ENCODE measurements at places on chromosomes 4 and X.
A peak's percentile ranks its signal among the peaks of the same experiment; 100 is the strongest.

DNA sequence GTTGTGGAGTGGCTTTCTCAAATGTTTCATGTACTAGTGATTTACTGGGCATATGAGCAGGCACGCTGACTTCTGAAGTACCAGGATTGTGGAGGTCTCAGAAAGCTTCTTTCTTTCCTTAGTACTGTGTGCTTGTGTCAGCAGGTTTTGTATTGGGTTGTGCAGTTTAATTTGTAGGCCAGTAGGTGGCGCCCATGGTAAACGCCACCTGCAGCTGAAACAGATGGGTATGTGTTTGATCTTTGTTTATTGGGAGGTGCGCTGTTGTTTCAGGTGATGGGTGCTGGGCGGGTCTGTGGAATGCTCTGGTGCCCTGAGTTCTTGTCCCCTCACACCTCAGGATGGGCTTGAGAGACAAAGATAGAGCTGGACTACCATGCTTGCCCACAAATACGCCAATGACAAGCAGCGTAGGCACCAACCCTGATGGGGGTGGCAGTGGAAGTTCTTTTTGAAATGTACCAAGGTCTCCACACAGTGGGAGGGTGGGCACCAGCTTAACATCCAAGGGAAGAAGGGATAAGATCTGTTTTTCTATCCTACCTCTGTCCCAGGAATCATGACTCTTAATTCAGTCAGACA, 141.5 kb downstream of the RPS6KA6 start:
- peak; percentile 45 for DNase-seq

- no peak for DNase-seq
Measured at GRCh38 chrX:107766470-107767150, 9.0 kb downstream of the TSC22D3 start.

DNA sequence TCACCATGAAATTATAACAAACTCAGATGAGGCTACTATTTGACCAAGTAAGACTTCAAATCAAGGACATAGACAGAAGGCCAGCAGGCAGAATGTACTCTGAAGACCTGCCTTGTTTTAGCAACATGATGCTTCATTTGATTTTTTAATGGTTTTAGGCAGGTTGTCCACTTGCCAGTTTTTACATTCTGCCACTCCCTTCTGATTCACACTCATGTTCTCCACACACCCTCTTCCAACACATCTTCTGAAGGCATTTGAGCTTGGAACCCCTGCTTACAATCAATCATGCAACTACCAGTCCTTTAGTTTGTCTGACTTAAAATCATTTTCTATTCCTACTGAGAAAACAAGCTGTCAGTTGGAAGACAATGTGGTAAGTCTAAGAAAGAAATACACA, 114.9 kb upstream of the SMIM31 start:
- no peak for DNase-seq

DNA sequence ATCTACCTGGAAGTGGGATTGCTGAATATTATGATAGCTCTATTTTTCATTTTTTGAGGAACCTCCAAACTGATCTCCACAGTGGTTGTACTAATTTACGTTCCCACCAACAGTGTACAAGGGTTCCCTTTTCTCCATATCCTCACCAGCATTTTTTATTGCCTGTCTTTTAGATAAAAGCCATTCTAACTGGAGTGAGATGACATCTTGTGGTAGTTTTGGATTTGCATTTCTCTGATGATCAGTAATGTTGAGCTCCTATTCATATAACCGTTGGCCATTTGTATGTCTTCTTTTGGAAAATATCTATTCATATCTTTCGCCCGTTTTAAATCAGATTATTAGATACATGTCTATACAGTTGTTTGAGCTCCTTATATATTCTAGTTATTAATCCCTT, 101.8 kb downstream of the RASGEF1B start:
- no peak for DNase-seq

- DNase-seq, result peak; percentile 54
Measured at GRCh38 chr4:157221895-157222770, 1.6 kb downstream of the GRIA2 start.

Measured in SK-N-DZ (cell line).